ENCODE measurements at places on chromosomes 6 and 20. TPM values are rescaled to one million over a fixed set of nuclear protein-coding genes. Genes with fewer than 3 reads are reported as not detected.

Gene PHACTR1
- total RNA-seq = 1.4 TPM

Gene KIAA1755
- 0.66 TPM for total RNA-seq

Gene ZFAND3
- 32.6 TPM for total RNA-seq

Gene FOXS1
- total RNA-seq = 0.12 TPM

Gene THBD
- 18.5 TPM for total RNA-seq

Data from uterine smooth muscle cell (primary cell).